ENCODE measurements at places on chromosomes 3 and 15.

GRCh38 chr3:144185276-144185675 lies 213.7 kb downstream of the DIPK2A start:
- no peak for DNase-seq
- no peak overlapping the region for H3K4me3 ChIP-seq
- no peaks in the 10 kb centered on the region for H3K36me3 ChIP-seq
- no peaks in the 10 kb centered on the region for H3K27me3 ChIP-seq
- no peaks in the 10 kb centered on the region for H3K4me1 ChIP-seq

GRCh38 chr15:75723847-75724660 lies 11.4 kb upstream of the CSPG4 start:
- H3K27me3 ChIP-seq, result no peaks in the 10 kb centered on the region
- peak overlapping the region; percentile 82 for H3K27ac ChIP-seq
- H3K36me3 ChIP-seq, result no peaks in the 10 kb centered on the region

GRCh38 chr15:38176691-38177090 lies 75.9 kb upstream of the SPRED1 start:
- no peaks in the 10 kb centered on the region for H3K4me1 ChIP-seq
- H3K27me3 ChIP-seq, result no peaks in the 10 kb centered on the region
- no peak overlapping the region for H3K27ac ChIP-seq
- no peaks in the 10 kb centered on the region for H3K36me3 ChIP-seq

DNA sequence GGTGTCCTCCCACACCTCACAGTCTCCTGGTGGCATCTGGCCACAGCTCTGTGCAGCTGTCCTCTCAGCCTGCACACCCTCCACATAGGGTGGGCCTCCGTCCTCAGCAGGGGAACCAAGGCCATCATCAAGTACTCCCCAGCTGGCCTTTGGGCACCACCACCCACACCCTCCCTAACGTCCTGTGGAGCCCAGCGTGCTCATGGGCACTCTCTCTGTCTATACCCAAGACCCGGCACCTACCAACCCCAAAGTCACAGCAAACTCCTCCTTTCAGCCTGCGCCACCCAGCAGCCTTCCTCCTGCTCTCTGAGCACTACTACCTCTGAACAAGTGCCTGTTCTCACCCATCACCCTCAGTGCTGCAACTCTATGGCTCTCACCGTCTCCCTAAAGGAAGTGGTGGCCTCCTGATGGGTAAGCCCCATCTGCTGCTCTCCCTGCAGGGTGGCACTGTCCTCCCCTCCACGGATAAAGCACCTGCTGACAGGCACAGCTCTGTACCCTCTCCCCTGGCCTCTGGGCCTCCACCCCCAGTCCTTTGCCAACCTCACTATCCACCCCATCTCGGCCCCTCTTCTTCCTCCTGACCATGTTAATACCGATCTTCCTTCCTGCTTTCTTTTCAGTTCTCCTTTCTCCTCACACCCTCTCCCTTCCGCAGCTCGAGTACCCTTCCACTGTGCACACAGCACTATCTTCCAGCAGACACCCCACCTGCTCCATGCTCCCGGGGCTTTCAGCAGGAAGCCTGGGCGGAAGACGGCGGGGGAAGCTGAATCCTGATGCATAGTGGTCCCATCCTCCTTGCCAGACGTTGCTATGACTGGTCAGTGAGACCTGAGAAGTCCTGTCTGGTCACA lies 31.5 kb downstream of the SLC41A3 start:
- H3K27me3 ChIP-seq, result no peaks in the 10 kb centered on the region
- H3K36me3 ChIP-seq, result no peaks in the 10 kb centered on the region
- no peaks in the 10 kb centered on the region for H3K4me1 ChIP-seq
- no peak overlapping the region for H3K4me3 ChIP-seq
